ENCODE measurements at places on chromosomes 6 and 20.
A peak's percentile ranks its signal among the peaks of the same experiment; 100 is the strongest.

GRCh38 chr6:74041420-74041819 is 345.4 kb downstream of the CD109 start:
- DNase-seq: no peak

DNA sequence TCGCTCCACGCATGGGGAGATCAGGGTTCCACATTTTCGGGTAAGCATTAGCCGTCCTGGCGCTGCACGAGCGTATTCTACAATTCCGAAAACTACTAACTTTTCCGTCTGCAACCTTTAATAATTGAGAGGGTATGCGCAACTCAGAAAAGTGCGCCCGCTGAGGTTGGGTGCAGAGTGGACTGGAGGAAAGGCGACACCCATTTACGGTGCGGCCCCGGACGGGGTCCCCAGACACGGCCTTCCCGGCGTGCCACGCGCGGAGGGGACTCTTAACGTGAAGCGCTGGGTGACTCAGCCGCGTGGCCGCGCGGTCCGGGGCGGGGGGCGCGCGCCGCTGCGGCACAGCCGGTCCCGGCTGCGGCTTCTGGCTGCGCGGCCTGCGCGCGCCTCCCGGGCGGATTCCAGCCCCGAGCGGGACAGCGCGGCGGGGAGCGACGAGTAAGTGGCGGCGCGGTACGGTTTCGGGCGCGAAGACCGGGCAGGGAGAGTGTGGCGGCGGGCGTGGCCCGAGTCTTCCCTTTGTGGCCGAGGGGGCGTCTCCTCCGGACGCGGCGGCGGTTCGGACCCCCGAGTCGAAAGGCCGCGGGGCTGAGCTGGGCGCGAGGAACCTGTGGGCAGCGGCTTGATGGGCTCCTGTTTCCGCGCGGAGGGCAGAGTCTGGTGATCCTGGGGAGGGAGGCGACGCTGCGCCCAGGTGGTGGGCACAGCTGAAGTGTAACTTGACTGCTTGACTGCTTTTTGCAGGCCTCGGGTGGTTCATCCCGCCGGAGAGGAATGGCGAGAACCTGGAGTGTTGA is at the start of the genes KCTD20 and PXT1:
TSS of gene KCTD20 (plus strand) at position 330 of the 800 bp plus-strand sequence. CDS start 27,098 bp downstream, outside the sequence.
TSS of gene PXT1 (minus strand) at position 184 of the 800 bp plus-strand sequence. CDS start 16,772 bp downstream, outside the sequence.
- DNase-seq: peak; percentile 94

GRCh38 chr6:124879110-124879991 is 82.9 kb upstream of the RNF217 start:
- DNase-seq: no peak

DNA sequence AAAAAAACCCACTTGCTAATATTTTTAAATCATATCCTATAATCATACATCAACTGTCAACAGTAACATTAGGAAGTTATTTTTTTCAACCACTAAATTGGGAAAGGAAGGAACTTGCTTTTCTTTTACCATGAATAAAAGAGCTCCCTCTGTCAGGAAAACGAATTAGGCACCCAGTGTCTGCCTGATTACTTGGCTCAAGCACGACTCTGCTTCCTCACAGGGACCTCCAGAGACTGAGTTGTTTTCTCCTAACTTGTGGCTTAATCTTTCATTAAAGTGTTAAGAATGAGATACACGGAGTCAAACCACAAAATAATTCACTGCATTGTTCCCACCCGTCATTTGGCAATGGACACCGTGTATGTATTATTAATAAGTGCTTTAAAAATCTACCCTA is 1405.1 kb upstream of the EYS start:
- DNase-seq: no peak

DNA sequence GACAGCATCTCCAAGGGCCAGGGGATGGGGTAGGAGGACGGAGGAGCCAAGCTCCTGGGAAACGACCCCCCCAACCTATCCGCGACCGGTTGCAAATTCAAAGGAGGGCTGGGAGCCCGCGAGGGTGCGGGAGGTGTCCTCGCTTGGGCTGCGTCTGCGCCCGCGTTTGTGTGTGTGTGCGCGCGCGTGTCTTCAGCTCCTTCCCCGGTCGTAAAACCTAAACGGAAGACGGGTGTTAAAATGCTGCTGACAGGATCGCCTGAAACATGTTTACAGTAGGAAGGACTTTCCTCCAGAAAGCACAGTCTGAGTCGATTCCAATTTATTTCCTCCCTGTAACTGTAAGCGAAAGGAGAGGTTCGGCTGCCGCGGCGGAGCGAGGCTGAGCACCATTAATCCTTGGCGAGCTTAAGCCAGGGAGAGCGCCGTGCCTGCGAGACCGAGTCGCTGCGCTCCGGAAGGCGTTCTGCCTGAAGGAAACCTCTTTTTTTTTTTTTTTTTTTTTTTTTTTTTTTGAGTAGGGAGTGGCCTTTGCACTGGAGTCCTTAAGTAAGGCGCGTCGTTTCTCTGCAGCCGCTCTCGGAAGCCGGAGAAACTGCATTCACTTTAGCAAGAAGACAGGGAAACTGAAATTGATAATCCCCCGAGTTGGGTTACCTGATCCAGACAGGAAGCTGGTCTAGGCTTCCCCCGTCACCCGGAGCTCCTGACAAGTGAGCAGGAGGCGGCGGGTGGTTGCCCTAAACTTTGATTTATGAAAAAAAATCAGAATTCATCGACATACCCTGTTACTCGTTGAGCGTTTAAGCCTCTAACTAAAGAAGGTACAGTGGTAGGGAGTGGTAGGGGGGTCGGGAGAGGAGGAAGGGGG is 4.8 kb upstream of the SOX4 start:
- DNase-seq: peak; percentile 98

GRCh38 chr6:29739882-29740261 is 16.6 kb downstream of the HLA-F start:
- no peak for DNase-seq

GRCh38 chr6:69848552-69848951 is 17.8 kb upstream of the COL19A1 start:
- DNase-seq: no peak

- no peak for DNase-seq
These were observed 161.2 kb downstream of the KCNQ5 start for GRCh38 chr6:72783035-72783434.

DNA sequence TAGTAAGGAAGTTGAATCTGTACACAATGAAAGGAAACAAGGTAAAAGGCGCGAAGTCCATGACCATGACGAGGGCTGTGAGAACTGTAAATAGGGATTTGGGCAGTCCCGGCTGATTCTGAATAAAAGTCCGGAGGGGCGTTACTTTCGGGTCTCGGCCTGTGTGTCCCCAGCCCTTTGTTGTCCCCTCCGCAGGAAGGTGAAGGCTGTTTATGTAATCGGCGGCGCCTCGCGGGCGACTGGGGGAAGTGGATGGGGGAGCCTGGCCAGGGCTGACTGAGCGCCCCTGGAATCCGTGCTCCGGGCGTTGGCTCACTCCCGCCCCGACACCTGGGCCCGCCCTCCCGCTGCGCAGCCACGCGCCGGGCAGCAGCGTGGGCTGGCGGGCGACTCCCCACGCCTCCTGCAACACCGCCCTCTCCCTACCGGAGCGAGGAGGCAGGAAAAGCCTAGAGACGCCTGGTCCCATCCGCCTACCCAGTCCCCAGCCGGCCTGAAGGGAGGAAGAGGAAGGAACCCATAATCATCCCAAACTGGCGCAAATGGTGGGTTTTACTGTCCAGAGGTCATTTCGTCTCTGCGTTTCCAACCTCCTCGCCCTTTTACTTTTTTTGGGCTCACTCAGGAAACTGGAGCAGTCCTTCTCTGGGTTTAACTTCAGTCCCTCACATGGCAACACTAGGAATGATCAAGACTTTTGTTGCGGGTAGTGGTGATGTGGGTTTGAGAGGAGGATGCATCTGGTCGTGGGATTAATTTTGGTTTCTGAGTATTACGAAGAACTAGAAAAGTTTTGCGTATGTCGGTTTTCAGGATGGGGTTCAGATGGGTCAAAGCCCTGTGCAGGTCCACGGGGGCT is 12.1 kb downstream of the TRIM31 start:
- DNase-seq: peak; percentile 59

DNA sequence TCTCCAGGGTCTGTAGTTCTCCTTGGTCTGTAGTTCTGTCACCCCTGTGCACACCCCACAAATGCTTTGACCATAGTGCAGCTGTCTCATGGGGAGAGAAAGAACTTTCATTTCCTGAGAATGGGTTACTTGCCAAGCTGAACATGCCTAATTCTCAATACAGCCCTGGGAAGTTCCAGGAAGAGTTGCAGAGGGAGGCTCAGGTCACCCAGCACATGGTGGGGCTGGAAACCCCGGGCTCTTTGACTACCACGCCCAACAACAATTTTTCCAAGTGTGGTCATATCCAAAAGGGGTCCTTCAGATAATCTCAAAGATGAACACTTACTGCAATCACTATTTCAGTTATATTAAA is 2.2 kb upstream of the PTPRA start:
- DNase-seq: peak; percentile 7

DNA sequence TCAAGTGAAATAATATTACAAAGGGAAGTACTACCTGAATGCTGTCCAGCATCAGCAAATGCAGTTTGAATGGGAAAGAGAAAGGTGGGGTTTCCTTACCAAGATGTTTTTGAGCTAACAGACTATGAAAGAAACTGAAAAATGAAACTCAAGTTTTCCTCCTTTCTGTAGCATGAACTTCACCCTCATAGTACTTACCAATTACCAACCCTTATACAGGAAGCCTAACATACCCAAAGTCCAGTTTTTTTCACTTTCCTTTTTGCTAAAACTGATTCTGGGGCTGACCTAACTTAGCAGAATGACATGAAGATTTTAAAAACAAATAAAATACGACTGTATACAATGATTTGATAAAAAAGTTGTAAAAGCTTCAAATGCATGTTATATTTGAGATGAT is 5.2 kb downstream of the ZNFX1 start:
- no peak for DNase-seq

DNA sequence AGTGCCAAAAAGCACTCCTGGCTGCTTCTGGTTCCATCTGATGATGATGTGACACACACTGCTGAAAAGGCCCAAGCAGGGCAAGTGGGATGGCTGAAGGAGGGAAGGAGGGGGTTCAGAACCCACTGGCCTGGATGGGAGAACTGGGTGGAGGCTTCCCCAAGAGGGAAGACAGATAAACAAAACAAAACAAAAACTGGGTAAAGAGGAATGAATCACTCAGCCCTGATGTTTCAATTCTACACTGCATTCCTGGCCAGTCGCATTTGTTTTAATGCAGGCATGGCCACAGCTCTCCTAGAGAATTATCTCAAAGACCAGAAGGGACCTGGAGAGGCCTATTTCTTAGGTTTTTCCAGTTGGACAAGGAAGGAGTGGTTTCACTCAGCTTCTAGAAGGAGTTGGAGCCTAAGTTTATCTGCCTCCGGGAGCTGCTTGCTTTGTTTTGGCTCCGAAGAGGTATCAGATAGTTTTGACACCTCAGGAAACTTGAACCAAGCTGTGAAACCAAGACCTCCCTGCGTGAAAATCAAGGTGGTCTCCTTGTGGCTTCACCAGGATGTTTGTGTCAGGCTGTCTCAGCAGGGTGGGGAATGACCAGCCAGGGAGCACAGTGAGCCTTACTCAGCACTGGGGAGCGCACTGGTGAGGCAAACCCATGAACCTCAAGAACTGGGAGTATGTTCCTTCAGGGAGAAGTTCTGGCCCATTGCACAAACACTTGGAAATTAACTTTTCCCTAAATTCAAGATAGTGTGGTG is 16.1 kb downstream of the TTPAL start:
- DNase-seq: no peak

GRCh38 chr6:1228754-1229191 is 83.1 kb upstream of the FOXQ1 start:
- no peak for DNase-seq

DNA sequence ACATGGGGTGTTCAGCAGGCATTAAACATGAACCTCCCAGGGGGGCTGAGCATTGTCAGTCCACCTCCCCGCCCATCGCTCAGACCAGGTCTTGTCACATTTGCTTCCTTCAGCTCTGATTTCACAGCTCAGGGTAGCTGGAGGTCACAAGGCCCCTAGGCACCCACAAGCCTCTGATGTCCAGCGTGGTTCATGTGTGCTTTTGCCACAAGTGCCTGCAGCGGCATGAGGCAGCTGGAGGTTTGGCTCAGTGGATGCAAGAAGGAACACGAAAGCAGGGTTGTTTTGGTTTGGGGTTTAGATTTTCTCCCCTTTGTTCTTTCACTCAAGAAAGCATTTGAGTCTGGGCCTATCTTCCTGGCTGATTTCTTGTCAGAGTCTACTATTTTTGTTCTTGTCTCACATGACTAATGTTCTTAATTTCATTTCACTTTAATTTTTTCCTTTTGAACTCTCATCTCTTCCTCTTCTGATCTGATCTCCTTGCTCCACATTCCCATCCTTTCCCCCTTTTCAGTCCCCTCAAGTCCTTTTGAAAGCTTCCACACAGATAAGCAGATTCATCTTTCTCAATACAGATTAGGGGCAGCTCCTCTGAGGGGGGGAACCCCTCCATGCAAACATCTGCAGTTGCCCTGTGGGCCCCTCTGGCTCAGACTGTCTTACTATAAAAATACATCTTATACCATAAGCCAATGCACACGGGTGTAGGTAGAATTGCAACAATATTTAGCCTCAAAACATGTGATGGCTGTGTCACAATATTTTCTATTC is 68.1 kb upstream of the CEP85L start:
- no peak for DNase-seq

GRCh38 chr20:6739406-6739805 is 28.1 kb upstream of the BMP2 start:
- DNase-seq: no peak

DNA sequence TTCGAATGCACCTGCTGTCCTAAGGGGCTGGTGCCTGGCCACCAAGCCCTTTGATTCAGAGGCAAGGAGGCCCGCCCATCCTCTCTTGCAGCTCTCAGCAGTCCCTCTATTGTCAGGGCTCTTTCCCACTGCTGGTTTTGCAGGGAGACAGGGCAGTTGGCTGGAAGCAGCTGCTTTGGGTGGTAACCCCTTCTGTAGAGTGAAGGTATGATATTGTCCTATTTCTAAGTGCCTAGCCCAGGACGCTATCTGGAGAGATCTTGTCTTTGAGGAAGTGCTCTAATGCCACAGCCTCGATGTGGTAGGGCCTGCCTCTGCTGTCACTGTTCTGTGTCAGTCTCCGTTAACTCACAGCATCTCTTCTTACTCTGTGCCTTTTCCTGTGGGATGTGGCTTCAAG is 5.6 kb downstream of the PLCG1 start:
- no peak for DNase-seq

DNA sequence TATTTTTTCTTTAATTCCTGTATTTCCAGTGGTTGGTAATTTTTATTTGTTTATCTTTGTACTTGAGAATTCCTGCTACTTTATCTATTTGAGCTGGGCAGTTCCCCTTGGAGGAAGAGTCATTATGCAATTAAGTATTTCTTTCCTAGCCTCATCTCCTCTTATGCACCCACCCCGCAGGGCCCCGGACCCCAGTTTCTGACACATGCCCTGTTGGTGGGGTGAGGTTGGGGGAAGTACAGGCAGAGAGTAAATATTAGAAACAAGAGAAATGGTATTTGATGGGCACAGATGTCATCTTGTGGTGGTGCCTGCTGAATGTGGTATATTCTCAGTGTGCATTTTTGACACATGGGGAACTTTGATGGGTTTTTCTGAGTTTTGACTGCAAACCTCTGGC is 602.7 kb upstream of the NOX3 start:
- no peak for DNase-seq
